ENCODE measurements at places on chromosomes 7 and 10.

- DNase-seq = no peak
Measured at GRCh38 chr7:1940863-1941262, 270.8 kb downstream of the ELFN1 start.

GRCh38 chr10:78817361-78817760 lies 251.4 kb upstream of the ZMIZ1 start:
- DNase-seq = no peak

DNA sequence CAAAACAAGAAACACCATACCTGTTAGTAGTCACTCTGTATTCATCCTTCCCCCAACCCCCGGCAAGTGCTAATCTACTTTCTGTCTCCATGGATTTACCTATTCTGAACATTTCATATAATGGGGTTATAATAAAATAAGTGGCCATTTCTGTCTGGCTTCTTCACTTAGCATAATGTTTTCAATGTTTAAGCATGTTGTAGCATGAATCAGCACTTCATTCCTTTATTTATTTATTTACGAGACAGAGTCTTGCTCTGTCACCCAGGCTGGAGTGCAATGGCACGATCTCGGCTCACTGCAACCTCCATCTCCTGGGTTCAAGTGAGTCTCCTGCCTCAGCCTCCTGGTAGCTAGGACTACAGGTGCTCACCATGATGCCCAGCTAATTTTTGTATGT lies 69.2 kb downstream of the HIP1 start:
- DNase-seq = no peak

DNA sequence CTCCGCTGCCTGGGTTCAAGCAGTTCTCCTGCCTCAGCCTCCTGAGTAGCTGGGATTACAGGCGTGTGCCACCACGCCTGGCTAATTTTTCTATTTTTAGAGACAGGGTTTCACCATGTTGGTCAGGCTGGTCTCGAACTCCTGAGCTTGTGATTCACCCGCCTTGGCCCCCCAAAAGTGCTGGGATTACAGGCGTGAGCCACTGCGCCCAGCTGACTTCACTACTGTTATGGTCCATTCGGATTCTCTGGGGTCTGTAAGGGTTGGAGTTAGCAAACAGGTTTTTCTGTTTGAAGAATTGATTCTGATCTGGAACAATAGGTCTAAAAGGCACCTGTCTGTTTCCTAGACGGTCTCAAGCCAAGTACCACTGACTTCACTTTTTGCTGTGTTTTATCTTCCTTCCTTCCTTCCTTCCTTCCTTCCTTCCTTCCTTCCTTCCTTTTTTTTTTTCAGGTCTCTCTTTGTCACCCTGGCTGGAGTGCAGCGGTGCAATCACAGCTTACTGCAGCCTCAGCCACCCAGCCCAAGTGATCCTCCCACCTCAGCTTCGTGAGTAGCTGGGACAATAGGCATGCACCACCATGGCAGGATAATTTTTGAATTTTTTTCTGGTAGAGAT lies 192.2 kb downstream of the CAMK1D start:
- DNase-seq = no peak

DNA sequence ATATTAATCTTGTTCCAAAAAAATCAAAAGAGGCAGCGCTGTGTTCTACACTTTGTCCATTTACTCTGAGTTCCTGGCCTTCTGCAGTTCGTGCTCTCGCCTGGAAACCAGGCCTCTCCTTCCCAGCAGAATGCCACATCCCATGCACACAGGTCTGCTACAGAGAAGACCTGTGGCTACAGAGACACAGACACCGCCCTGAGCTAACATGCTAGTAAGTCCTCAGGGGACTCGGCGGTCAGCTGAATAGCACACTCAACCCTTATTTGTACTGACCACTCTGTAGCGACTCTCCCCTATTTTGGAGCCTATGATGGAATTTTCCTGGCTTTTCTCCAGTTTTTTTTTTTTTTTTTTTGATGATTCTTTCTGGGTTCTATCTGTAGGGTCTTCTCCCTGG lies 12.8 kb downstream of the CREB3L2 start:
- no peak for DNase-seq

GRCh38 chr10:17209881-17210280 lies 8.4 kb upstream of the TRDMT1 start:
- DNase-seq = no peak

DNA sequence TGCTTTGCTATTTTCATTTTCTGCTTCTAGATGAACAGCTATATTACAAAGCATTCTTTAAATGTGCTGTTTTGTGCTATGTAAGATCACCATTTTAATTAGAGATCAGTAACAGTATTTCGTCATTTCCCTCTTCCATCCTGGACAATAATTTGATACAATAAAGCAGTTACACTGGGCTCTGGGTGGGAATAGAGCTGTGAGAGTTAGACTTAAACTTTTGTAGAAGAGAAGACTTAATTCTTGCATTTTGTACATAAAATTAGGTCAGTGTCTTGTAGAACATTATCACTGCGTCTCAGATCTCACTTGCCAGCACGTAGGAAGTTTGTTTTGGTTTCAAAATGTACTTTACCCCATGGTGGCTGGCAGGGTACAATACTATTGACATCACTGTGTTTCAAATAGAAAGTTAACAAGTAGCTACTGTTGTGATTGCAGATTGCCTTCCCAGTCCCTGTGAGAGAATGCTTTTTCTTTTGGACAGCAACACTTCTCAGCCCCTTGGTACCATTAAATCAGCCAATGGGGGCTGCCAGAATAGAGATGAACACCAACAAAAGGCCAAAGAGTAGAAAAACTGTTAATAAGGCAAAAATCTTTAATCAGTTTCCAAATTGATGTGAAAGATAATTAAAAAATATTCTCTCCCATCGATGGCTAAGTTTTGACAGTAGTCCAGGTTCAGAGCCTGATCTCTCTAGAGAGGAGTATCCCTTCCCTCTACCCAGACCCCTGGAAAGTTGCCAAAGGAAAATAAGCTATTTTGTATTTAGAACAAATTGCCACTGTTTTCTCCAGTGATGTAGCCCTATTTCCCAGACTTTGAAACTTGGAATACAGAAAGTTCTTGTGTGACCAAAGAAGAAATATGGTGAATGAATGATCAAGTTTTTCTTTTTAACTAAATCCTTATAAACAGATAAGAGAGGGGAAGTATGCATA lies 35.1 kb downstream of the SMNDC1 start:
- no peak for DNase-seq

DNA sequence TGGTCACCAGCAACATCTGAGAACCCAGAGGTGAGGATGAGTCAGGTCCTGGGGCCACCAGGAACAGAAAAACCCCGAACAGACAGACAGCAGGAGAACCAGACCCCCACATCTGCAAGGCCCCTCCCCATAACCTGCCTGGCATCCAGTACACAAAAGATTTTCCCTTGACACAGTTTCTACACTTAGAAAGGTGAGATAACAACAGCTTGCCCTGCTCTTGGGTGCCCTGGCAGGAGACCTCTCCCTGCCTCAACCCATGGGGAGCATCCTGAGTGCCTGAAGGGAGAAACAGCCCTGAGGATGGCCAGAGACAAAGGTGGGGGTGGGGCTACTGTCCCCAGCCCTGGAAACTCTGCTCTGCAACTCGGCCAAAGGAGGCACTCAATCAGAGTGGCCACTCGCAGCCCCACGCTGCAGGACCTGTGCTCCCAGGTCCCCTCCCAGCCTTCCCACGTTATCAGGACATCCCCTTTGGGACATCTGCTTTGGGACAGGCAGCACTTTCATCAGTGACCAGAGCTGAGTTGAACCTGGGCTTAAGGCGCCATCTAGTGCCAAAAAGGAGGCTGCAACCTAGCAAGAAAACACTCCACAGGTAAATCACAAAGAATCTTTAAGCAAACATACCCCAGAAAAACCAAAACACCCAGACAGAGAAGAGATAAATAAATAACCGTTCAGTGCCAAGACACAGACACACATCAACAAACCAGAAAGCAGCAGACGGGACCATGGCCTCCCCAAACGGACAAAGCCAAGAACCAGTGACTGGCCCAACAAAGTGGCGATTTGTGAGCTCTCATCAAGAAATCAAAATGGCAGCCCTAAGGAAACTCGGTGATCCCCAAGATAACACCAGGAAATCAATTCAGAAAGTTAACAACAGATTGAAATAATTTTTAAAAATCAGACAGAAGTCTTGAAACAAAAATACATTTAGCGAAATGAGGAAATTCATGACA lies 233.7 kb downstream of the PTPRN2 start:
- peak; percentile 24 for DNase-seq

DNA sequence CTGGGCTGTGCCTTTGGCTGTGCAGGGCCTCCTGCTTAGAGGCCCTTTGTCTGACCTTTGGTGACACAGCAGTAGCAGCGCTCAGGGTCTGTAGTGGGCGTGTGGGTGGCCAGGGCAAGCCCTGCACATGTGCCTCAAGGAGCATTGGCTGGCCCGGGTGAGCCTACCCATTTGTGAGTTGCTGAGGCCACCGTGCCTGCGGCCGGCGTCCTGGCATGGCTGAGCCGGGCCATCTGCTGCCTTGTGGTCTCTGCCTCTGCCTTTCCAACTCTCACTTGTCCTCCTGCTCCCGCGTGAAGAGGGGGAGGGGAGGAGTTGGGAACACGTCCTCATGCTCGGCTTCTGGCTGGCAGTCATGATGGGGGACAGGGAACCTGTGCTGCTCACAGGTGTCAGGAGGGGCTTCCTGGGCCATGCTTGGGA lies 9.2 kb upstream of the ORAI2 start:
- DNase-seq = no peak

- no peak for DNase-seq
Measured at GRCh38 chr7:78345293-78345911, 546.8 kb downstream of the PHTF2 start.

- no peak for DNase-seq
Measured at GRCh38 chr7:40572810-40573465, 438.1 kb downstream of the SUGCT start.

GRCh38 chr7:111224354-111225231 lies 133.7 kb downstream of the LRRN3 start:
- DNase-seq = no peak

DNA sequence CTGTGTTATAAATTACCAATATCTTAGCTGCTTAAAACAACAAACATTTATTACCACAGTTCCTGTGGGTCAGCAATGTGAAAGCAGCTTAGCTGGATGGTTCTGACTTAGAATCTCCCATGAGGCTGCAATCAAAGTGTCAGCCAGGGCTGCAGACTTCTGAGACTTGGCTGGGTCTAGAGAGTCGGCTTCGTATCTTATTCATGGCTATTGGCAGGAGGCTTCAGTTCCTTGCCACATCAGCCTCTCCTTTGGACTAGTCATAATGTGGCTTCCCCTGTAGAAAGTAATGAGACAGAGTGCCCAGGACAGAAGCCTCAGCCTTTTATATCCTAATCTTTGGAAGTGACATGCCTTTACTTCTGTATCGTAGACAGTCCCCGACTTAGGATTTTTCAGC lies 27.3 kb downstream of the RALA start:
- DNase-seq = no peak

DNA sequence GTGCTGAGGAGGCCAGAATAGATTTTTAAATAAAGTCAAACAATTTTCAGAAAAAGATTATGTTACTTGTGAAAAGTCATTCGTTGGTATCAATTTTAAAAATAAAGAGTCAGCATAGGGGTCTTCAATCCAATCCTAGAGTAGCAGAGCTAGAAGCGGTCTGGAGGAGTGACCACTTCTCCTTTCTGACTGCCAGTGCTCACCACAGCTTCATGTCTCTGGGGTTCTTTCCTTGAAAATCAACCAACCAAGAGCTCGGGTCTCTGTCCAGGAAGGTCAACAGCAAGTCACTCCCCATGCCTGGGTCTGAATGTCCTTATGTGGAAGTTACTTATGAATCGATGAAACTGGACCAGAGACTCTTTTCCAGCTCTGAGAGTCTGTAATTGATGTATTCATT lies 14.3 kb downstream of the PTPRN2 start:
- no peak for DNase-seq

DNA sequence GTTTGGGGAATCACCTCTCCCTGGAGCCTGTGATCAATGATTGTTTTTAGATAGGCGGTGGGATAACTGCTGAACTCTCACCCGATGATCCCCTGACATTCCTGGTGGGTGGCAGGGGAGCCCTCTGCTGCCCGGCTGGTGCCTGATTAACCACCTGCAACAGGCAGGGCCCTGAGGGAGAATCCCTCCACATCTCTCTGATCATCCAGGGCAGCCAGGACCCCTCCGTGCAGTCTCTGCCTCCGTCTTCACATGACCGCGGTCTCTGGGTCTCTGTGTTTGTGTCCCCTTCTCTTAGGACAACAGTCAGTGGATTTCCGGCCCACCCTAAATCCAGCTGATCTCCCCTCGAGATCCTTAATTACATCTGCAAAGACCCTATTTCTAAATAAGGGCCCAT lies 17.4 kb downstream of the CALML5 start:
- no peak for DNase-seq

- no peak for DNase-seq
Measured at GRCh38 chr10:118276204-118276603, 65.9 kb downstream of the FAM204A start.

DNA sequence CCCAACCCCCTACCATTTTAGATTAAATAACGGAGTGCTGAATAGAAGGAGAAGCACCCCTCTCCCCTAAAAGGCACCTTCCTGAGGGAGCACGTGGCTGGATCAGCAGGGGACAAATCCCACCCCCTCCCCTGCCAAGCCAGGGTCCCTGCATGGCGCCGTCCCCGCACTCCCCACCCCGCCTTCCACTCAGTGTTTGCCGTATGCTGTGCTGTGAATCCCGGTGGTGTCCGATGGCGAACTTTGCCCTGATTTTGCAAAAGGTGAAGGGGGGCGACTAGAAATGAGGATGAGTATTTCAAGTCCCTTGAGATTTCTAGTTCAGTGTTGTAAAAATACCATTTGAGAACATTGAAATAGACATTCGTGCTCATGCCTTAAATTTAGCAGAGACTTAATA lies 83.5 kb upstream of the SH2B2 start:
- DNase-seq = no peak

GRCh38 chr10:59580026-59580863 lies 129.4 kb downstream of the SLC16A9 start:
- DNase-seq = no peak

DNA sequence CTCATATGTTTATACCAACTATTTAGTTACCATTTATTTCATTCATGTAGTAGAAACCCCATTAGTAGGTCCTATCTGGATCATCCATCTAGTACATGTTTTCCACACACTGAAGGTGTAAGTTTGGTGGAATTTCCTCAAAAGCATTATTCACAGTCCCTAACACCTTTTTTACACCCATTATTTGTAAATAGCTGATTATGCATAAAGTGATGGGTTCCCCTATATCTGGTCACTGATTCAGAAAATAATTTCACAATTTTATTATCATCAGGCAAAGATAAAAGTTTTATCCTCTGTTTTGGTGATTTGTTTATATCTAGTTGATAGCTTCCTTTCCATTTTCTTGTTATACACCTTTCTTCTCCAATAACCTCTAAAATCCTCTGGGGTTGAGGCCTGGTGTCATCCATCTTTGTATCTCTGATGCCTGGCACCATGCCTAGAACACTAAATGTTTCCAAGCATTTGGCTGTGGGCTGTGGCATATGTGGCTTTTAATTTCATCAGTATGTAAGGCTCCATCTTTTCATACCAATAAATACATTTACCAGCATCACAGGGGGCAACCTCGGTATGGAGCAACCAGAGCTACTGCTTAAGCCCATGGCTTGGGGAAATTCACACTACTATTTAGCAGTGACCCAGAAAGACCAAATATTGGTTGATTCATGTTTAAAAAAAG lies 1089.5 kb upstream of the LRRN3 start:
- no peak for DNase-seq

- no peak for DNase-seq
Measured at GRCh38 chr7:47233996-47234395, 347.9 kb downstream of the TNS3 start.
